ENCODE measurements at places on chromosomes 4 and X.

- no peak for DNase-seq
Observed at GRCh38 chrX:39465467-39465866, 632.3 kb downstream of the BCOR start.

GRCh38 chrX:118594697-118595420 lies 99.2 kb downstream of the DOCK11 start:
- no peak for DNase-seq

GRCh38 chrX:21978346-21978745 lies 37.8 kb downstream of the SMS start:
- DNase-seq, result no peak

GRCh38 chrX:111850975-111851374 lies 25.0 kb upstream of the TRPC5OS start:
- no peak for DNase-seq

GRCh38 chr4:81348778-81349094 lies 123.0 kb downstream of the RASGEF1B start:
- DNase-seq, result no peak

- DNase-seq, result no peak
Observed at GRCh38 chr4:15500701-15501100, 31.0 kb downstream of the CC2D2A start.

DNA sequence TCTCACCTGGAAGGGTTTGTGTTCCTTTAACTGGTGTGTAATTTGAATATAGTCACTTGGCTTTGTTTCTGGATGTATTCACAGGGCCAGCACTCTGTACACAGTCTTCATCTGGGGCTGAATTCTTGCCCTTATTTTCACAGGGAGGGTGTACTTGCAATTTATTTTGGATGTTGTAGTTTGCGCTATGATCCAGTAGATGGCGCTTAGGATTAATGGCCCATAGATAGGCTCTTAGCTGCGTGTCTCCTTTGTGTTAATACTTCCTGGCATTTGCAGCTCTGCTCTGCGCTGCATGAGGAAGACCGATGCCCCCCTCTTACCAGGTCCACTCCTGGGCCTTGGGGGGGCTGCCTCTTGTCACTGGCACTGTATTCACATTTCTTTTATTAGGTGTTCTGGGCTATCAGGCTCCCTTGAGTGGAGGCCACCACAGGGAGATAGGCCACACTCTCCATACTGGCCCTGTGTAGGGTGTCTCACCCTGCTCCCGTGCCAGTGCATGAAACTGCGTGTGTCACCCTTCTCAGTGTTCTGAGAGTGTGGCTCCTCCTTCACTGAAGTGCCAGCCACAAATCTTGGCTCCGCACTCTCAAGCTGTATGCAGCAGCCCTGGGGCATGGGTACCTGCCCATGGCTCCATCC lies 562.2 kb downstream of the ZIC3 start:
- DNase-seq, result no peak

DNA sequence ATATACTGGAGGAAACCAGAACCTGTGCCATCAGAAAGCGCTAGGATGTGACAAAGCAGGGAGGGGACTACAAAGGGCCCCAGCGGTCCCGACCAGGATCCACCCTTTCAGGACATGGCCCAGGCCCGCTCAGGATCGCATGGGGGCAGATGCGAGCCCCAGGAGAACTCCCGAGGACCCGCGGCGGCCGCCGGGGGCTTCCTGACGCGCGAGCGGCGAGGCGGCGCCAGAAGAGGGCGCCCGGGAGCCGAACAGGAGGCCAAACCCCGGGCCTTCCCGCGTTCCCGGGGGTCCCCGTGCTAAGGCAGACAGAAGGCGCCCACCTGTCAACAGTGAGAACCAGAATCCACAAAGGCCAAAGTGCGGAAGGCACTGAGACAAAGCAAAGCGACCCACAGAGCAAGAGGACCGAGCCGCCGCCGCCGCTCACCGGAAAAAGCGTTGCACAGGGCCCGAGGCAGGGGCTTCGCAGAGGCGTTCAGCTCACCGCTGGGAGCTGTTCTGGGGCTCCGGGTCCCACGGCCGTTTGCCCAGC lies 7.3 kb upstream of the OPN1LW start:
- peak; percentile 54 for DNase-seq

DNA sequence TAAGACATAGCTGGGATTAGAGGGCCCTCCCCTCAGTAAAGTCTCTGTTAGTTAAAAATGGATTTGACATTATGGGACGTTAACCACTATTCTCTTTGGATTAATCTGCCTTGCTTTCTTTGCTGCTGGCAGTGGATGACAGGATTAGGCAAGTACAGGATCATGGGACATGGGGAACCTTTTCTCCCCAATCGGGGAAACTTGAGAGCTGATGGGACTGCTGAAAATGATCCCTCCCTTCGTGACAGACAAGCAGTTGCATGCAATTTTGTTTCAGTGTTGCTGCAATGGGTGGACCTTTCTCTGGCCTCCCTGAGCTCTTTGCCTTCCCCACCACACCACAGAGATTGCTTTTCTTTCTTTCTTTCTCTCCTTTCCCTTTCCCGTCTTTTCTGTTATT lies 120.2 kb upstream of the BANK1 start:
- no peak for DNase-seq

DNA sequence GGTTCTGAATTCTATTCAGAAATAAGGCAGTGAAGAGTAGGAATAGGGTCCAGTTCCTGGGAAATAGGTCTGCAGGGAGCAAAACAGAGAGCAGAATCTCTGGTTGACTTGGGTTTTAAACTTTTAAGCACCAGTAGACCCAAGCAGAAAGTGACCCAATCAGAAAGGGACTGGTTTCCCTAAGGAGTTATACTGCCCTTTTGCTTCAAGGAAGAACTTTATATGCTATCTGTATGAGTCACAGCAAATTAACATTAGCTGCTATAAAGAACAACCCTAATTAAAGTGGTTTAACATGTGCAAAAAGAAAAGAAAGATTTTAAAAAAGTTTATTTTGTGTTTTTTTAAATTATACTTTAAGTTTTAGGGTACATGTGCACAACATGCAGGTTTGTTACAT lies 263.6 kb upstream of the EMCN start:
- no peak for DNase-seq

- DNase-seq, result no peak
Observed at GRCh38 chr4:77286906-77287305, 129.9 kb downstream of the CCNG2 start.

GRCh38 chr4:4433941-4434340 lies 47.0 kb downstream of the NSG1 start:
- no peak for DNase-seq

- DNase-seq, result no peak
Observed at GRCh38 chrX:132214518-132214917, 4.7 kb downstream of the RAP2C start.

DNA sequence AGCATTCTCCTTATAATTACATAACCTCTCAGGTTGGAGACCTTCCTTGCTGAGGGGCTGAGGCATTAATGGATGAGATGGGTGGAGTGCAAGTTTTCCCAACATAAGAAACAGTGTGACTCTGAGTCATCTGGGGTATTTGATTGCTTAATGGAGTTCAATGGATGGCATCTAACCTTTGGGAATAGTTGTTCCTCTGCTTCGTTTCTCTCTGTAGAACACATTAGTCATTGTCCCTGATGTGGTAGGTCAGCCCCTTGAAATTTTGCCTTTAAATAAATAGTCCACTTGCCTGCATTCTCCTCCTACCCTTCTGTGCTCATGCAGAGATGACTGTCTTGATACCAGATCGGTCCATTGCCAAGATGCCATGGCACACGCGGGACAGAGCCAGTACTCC lies 38.6 kb downstream of the SLITRK2 start:
- no peak for DNase-seq

- DNase-seq, result no peak
Observed at GRCh38 chr4:85883180-85883579, 408.2 kb downstream of the ARHGAP24 start.

GRCh38 chr4:83316459-83317165 lies 18.0 kb downstream of the HPSE start:
- DNase-seq, result no peak

- DNase-seq, result no peak
Observed at GRCh38 chr4:2331519-2332200, 69.8 kb upstream of the MXD4 start.

DNA sequence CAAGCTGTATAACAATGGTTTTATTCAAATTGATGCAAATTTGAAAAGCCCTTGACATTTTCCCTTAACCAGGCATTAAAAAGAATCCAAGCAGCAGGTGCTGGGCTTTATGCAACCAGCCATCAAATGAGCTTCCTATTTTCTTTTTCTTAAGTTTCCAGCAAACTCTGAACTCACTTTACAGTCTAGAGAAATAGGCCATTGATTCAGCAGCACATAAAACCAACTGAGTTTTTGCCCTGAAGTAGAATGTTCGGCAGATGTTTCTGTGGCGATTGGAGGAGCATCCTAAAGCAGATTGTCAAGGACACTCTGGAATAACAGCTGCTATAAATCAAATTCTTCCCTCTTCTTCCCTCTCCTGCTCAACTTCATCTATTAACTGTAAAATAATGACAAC lies 582.8 kb upstream of the CPEB2 start:
- no peak for DNase-seq

GRCh38 chrX:101360390-101360789 lies 11.8 kb upstream of the TIMM8A start:
- DNase-seq, result no peak

DNA sequence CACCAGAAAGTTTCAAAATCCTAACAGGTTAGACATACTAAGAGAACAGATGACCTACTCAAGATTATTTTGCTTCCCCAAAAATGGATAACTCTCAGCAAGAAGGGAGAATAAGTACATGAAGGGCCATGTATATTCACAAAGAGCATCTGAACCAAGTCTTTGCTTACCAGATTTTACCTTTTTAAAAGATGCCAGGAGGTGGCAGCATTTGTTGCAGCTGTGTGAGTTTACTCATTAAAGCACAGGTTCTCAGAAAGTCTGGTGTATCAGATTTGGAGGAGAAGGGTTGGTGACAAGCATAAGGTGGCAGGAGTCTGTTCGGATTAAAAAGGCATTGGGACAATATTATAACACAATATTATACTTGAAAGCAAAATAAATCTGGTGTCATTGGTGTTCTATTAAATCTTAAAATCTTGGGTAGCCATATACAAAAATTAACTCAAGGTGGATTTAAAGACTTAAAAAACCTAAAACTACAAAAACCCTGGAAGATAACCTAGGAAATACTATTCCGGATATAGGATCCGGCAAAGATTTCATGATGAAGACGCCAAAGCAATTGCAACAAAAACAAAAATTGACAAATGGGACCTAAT lies 51.3 kb upstream of the NFKB1 start:
- DNase-seq, result peak; percentile 35

GRCh38 chr4:74671080-74671698 lies 123.1 kb downstream of the BTC start:
- peak; percentile 21 for DNase-seq

- DNase-seq, result no peak
Observed at GRCh38 chrX:107706309-107706708, 69.3 kb downstream of the TSC22D3 start.

GRCh38 chr4:137212601-137213000 lies 319.7 kb downstream of the PCDH18 start:
- no peak for DNase-seq

DNA sequence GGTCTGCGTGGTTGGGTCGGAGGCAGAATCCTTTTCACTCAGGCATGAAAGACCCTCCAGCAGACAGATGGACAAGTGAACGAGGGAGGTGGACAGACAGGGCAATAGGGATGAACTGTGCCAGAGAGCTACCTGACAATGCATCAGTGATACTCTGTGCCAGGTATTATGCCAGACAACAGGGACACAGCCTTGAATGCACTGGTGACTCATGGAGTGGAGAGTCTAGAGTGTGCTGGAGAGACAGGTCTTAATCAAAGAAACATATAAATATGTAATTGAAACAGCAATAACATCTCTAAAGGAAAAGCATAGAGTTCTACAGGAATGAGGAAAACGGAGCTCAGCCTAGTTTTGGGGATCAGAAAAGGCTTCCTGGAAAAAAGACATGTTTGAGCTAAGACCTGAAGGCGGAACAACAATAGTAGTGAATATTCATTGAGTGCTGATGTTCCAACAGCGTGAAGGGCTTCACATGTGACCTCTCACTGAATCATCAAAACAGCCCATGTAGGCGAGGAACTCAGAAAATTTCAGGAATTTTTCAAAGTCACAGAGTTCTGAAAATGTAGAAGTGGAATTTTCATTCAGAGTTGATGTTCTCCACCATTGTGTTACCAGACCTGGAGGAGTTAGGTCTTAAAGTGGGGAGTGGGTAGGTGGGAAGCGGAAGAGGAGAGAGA lies 20.0 kb upstream of the FGFBP2 start:
- DNase-seq, result no peak

GRCh38 chrX:8879750-8880149 lies 78.6 kb upstream of the FAM9A start:
- no peak for DNase-seq

- no peak for DNase-seq
Observed at GRCh38 chr4:105990933-105991332, 95.7 kb downstream of the NPNT start.

DNA sequence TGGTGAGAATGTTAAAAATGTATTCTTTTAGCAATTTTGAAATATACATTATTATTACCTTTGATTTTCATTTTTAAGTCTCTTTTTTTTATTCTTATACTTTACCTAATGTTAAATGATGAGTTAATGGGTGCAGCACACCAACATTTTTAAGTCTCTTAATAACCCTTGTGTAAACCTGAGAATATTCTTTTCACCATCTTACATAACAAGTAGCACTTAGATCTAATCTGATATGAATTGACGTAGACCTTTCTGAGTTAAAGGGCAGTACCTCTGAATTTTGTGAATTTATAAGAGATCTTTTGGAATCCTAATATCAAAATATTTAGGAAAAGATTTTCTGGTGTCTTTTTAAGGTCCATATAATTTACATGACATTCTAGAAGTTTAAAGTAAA lies 110.6 kb downstream of the TTC29 start:
- DNase-seq, result no peak

DNA sequence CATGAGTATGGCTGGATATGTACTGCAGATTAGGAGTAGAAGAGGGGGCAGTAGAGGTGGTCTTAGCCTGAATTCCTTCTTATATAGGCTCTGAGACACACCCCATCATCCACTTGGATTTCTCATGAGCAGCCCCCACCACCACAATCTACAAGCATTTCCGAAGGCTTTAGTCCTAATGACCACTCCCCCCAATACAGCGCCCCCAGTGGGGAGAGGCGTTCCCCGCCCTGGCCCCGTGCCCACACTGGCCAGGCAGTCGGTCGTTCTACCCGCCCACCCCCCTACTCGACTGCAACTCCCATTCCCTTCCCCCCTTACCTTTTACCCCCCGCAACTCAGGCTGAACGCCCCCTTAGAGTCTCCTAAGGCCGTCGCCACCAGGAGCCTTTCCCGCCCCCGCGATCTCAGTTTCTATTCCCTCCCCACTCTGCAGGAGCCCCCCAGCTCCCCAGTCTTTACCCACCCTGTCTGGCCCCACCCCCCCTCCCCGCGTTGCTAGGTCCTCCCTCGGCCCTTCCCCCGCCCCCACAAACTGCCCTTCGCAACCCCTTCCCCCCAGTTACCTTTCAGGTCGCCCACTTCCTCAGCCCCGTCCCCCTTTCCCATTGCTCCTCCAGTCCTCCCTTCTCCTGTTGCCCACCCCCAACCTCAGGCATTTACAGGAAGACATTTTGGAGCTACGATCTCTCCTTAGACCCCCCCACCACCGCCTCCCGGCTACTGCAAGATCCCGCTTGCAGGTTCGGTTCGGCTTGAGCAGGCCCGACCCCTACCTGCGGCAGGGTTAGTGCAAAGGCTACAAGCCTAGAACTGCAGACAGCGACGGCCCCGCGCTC lies 468 bp downstream of the ZMYM3 start:
- no peak for DNase-seq

All from stimulated activated CD4-positive, alpha-beta T cell treated with anti-CD3 and anti-CD28 coated beads, Interleukin-2, amount 100 ng/mL, for 4 hours (primary cell).